ENCODE measurements at places on chromosomes 16 and 17.
A peak's percentile ranks its signal among the peaks of the same experiment; 100 is the strongest.

GRCh38 chr17:45584092-45585036 lies 93.8 kb upstream of the PLEKHM1 start:
- DNase-seq, result peak; percentile 62

DNA sequence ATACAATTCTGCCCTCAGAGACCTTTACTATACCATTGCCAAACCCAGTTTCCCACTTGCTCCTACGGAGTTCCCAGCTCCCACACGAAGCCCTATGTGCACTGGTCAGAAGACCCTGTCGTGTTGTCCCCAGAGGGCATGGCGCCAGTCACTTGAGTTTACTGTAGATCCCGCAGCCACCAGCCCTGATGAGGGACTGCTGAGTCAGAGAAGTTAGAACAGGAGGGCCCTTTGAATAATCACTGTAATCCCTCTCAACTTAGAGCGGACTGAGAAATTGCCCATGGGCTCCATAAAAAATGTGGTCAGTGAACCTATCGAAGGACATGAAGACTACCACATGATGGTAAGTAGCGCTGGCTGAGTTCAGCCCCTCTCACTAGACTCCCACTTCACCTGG lies 9.2 kb downstream of the UBFD1 start:
- DNase-seq, result no peak

GRCh38 chr16:54317101-54317611 lies 30.6 kb upstream of the IRX3 start:
- no peak for DNase-seq

DNA sequence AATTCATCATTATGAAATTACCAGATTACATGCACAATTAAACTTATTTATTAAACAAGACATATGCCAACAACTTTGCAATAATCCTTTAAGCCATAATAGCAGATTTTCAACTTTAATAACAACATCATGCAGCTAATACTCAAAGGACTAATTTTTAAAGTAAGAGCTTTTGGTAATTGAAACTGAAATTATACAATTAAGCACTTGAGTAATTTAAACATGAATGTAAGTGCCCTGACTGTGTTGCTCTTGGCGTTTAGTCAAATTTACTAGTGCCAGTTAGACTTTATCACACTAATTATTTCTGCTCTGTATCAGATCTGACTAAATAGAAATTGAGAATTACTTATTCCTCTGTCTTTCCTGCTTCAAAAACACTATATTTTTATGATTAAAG lies 46.8 kb upstream of the PSMD7 start:
- no peak for DNase-seq

GRCh38 chr17:79570653-79571052 lies 40.2 kb downstream of the RBFOX3 start:
- DNase-seq, result no peak
